ENCODE measurements at places on chromosomes 1 and 21. TPM values are rescaled to one million over a fixed set of nuclear protein-coding genes. Genes with fewer than 3 reads are reported as not detected.

- H3K27me3 ChIP-seq: no peaks in the 10 kb centered on the region
- H3K27ac ChIP-seq: no peak overlapping the region
Observed at GRCh38 chr1:27318136-27318535, 3.8 kb upstream of the TMEM222 start.

GRCh38 chr21:26130249-26130881 is 40.2 kb downstream of the APP start:
- H3K36me3 ChIP-seq: no peaks in the 10 kb centered on the region
- no peak overlapping the region for H3K4me3 ChIP-seq
- no peak overlapping the region for H3K27ac ChIP-seq
- no peaks in the 10 kb centered on the region for H3K4me1 ChIP-seq
- DNase-seq: no peak
- no peaks in the 10 kb centered on the region for H3K27me3 ChIP-seq

DNA sequence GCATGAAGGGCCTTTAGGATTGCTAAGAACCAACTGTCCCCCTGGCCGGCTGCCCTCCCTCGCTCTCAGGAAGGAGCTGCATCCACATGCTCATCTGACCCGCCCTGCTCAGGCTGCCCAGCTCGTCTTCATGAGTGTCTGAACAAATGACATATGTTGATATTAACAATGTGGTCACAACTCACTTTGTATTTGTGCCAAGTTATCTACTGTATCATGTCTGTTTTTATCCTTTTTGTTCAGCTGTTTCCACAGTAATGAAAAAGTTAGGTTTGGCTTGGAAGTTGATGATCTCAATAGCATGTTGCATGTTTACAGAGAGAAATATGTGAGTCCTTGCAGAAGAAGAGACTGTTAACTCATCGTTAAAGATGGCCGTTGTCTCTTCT is 75.1 kb downstream of the PHTF1 start:
- no peaks in the 10 kb centered on the region for H3K27me3 ChIP-seq
- H3K36me3 ChIP-seq: no peaks in the 10 kb centered on the region
- H3K27ac ChIP-seq: no peak overlapping the region
- DNase-seq: no peak

DNA sequence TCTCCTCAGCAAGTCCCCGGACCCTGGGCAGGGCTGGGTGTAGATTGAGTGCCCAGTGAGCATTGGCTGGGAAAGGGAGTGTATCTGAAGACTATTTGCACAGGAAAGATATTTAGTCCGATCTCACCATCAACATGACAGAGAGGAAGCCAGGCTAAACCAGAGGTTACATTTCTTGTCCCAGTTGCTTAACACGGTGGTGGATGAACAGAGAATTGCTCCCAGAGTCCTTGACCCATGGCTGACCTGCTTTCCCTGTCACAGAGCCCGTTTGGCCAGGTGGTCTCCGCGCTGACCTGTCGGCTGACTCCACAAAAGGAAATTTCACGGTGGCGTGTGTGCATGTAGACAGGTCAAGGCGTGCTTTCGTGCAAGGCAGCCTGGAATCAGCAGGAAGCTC is 83.5 kb downstream of the BEND5 start:
- no peaks in the 10 kb centered on the region for H3K4me1 ChIP-seq
- H3K27me3 ChIP-seq: no peaks in the 10 kb centered on the region
- H3K4me3 ChIP-seq: no peak overlapping the region
- no peaks in the 10 kb centered on the region for H3K36me3 ChIP-seq
- no peak overlapping the region for H3K27ac ChIP-seq
- DNase-seq: no peak

- H3K27ac ChIP-seq: no peak overlapping the region
- peaks cover 4% of the 10 kb centered on the region for H3K4me1 ChIP-seq
- H3K27me3 ChIP-seq: peaks cover 14% of the 10 kb centered on the region
- H3K36me3 ChIP-seq: no peaks in the 10 kb centered on the region
- no peak overlapping the region for H3K4me3 ChIP-seq
Observed at GRCh38 chr1:241424480-241424971, 67.5 kb upstream of the RGS7 start.

- no peaks in the 10 kb centered on the region for H3K4me1 ChIP-seq
- H3K4me3 ChIP-seq: no peak overlapping the region
- DNase-seq: no peak
- H3K27me3 ChIP-seq: no peaks in the 10 kb centered on the region
Observed at GRCh38 chr1:100234432-100234831, 15.2 kb downstream of the DBT start.

DNA sequence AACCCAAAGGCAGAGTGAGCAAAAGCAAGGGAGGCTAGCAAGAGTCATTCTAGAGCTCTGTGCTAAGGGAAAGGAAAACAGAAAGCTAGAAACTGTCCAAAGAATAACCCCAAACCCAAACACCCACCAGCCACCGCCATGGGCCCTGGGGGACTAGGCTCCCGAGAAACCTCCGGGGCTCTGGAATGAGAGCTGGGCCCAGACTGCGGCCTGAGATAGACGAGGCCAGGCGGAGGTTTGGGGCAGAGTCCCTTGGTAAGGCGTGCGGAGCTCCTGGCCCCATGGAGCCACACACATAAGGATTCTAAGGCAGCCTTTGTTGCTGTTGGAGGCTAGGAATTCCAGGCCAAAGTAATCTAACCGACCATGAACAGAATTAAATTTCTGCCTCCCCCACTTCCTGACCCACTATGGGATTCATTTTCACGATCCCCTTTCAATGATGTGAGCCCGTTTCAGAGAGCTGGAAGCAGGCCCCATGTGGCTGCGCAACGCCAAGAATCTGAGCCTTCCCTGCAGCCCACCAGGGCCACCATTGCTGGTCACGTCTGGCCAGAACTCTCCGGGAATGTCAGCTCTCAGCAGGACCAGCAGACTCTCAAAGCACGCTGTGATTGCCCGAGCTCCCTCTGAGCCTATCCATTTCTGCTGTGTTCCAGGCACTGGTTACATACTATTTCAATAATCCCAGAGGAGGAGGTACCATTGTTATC is 145.0 kb downstream of the TRABD2B start:
- no peak for DNase-seq
- no peaks in the 10 kb centered on the region for H3K36me3 ChIP-seq
- no peak overlapping the region for H3K4me3 ChIP-seq
- H3K4me1 ChIP-seq: no peaks in the 10 kb centered on the region
- H3K27ac ChIP-seq: no peak overlapping the region
- no peaks in the 10 kb centered on the region for H3K27me3 ChIP-seq

GRCh38 chr1:94903280-94904009 is 23.5 kb downstream of the CNN3 start:
- no peak overlapping the region for H3K27ac ChIP-seq
- H3K36me3 ChIP-seq: no peaks in the 10 kb centered on the region
- H3K27me3 ChIP-seq: no peaks in the 10 kb centered on the region
- H3K4me3 ChIP-seq: no peak overlapping the region

- H3K27ac ChIP-seq: peak overlapping the region; percentile 59
- no peak for DNase-seq
- H3K4me1 ChIP-seq: peaks cover 59% of the 10 kb centered on the region
- no peaks in the 10 kb centered on the region for H3K27me3 ChIP-seq
Observed at GRCh38 chr1:54807756-54808155, 6.6 kb upstream of the TTC22 start.

- no peak for DNase-seq
- H3K27ac ChIP-seq: no peak overlapping the region
- no peaks in the 10 kb centered on the region for H3K27me3 ChIP-seq
- peaks cover 15% of the 10 kb centered on the region for H3K4me1 ChIP-seq
- H3K36me3 ChIP-seq: no peaks in the 10 kb centered on the region
Observed at GRCh38 chr1:157628773-157629172, 30.9 kb upstream of the FCRL4 start.

DNA sequence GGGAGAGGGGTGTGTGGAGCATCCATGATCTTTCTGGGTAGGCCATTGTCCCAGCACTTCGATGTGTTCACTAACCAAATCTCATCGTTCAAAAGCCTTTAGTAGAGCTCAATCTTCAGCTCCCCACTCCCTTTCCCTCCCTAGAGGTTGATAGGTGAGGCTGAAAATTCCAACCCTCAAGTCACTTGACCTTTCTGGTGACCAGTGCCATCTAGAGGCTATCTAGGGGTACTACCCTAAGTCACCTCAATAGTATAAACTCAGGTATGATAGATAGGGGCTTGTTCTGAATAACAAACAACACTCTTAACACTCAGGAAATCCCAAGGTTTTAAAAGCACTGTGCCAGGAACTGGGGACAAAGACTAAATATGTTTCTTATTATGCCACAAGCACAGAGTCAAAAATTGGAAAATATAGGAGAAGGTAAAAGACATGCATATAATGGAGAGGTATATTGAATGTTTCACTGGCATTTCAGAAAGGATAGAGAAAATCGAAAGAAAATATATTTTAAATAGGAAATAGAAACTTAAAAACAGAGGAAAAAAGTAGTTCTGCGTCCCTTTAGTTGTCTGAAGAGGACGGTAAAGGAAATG is 42.9 kb upstream of the CD53 start:
- H3K36me3 ChIP-seq: no peaks in the 10 kb centered on the region
- H3K4me1 ChIP-seq: no peaks in the 10 kb centered on the region
- no peak overlapping the region for H3K4me3 ChIP-seq
- H3K27me3 ChIP-seq: no peaks in the 10 kb centered on the region
- H3K27ac ChIP-seq: no peak overlapping the region
- no peak for DNase-seq

DNA sequence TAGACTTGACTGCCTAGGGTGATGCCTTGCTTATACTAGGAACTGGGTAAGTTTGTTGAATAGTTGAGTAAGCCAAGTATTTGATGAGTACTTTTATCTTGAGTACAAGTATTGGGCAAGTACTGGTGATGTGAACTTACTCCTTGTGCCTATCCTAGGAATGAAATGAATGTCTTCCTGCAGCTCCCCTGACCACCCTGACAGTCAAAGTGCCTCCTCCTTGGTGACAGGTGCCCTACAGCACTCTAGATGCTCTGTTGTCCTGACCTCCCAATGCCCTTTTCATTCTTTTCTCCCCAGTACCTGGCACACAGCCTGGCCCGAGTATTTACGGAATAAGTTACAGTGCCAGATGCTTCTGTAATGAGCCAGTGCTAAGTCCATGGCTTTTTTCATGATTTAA is 25.5 kb downstream of the PCSK9 start:
- no peaks in the 10 kb centered on the region for H3K4me1 ChIP-seq
- DNase-seq: no peak
- H3K4me3 ChIP-seq: no peak overlapping the region
- no peak overlapping the region for H3K27ac ChIP-seq

- DNase-seq: no peak
- peaks cover 5% of the 10 kb centered on the region for H3K4me1 ChIP-seq
Observed at GRCh38 chr1:77687519-77687906, 5.1 kb upstream of the ZZZ3 start.

GRCh38 chr1:182841368-182841988 is 2.3 kb downstream of the DHX9 start:
- H3K27ac ChIP-seq: peak overlapping the region; percentile 16
- peaks cover 6% of the 10 kb centered on the region for H3K36me3 ChIP-seq
- H3K4me1 ChIP-seq: peaks cover 37% of the 10 kb centered on the region
- no peak for DNase-seq

GRCh38 chr1:27397749-27398148 is 5.3 kb downstream of the GPR3 start:
- no peak overlapping the region for H3K4me3 ChIP-seq
- H3K27ac ChIP-seq: no peak overlapping the region
- H3K4me1 ChIP-seq: peaks cover 23% of the 10 kb centered on the region
- DNase-seq: no peak
- no peaks in the 10 kb centered on the region for H3K36me3 ChIP-seq
- no peaks in the 10 kb centered on the region for H3K27me3 ChIP-seq

GRCh38 chr1:55304229-55304740 is 89.1 kb upstream of the USP24 start:
- H3K27me3 ChIP-seq: no peaks in the 10 kb centered on the region
- H3K4me3 ChIP-seq: no peak overlapping the region
- H3K36me3 ChIP-seq: no peaks in the 10 kb centered on the region
- no peak overlapping the region for H3K27ac ChIP-seq

DNA sequence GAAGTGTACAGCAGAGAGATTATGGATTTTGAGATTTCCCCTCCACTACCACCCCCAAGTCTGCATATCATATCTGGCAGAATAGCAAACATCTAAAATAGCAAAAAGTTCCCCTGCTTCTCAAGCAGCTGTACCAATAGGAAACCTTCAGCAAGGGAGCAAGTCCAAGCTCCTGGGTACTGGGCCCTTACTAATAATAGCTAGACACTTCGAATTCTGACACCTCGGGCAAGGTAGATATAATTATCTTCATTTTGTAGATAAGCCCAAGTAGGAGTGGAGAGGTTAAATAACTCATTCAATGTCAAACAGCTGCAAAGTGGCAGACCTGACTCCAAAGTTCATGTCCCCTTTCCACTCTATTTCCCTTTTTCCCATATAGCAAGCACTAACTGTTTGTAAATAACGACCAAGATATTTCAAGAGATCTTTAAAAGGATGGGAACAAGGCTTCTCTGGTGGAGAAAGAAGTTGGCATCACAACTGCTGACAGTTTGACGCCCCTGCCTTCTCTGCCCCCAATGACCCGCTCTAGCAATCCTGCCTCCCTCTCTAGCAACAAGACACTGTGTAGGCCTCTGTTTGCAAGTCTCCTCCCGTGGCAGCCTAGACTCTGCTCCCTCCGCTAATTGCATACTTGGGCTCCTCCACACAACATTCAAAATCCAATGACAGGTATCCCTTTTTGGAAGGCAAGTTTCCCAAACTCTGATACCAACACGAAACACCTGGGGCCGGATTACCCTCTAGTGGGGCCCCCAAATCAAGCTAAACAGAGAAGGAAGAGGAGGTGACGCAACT is 18.7 kb upstream of the ADAR start:
- DNase-seq: no peak
- H3K27me3 ChIP-seq: no peaks in the 10 kb centered on the region
- H3K27ac ChIP-seq: peak overlapping the region; percentile 95
- peaks cover 22% of the 10 kb centered on the region for H3K4me1 ChIP-seq

GRCh38 chr1:21278208-21278859 is 11.9 kb downstream of the ECE1 start:
- no peak overlapping the region for H3K4me3 ChIP-seq
- no peak overlapping the region for H3K27ac ChIP-seq
- H3K27me3 ChIP-seq: no peaks in the 10 kb centered on the region
- peaks cover 5% of the 10 kb centered on the region for H3K36me3 ChIP-seq
- peaks cover 15% of the 10 kb centered on the region for H3K4me1 ChIP-seq
- no peak for DNase-seq

DNA sequence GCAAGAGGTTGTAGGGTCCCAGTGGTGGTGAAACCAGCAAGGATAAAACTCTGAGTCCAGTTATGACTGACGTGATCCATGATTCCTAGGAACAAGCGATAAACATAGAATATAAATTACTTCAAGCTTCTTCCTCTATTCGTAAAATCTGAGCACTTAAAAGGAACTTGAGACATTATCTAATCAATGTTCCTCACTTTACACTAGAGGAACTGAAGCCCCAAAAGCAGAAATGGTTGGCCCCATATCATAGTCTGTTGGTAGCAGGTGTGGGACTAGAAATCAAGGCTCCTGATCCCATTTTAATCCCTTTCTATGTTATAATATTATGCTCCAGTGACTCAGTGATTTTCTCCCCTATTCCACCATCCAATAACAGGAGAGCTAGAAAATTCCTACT is 21.9 kb upstream of the MNDA start:
- no peak overlapping the region for H3K4me3 ChIP-seq
- no peaks in the 10 kb centered on the region for H3K36me3 ChIP-seq
- H3K27me3 ChIP-seq: no peaks in the 10 kb centered on the region
- DNase-seq: no peak
- no peaks in the 10 kb centered on the region for H3K4me1 ChIP-seq

GRCh38 chr1:31795096-31795675 is 20.6 kb downstream of the SPOCD1 start:
- H3K27ac ChIP-seq: no peak overlapping the region
- DNase-seq: no peak
- peaks cover 45% of the 10 kb centered on the region for H3K27me3 ChIP-seq

NPHS2 gene
- total RNA-seq: not detected

TFF1 gene
- not detected for total RNA-seq

CR1L gene
- total RNA-seq: not detected

NTNG1 gene
- total RNA-seq: not detected

ADORA1 gene
- not detected for total RNA-seq

AK4 gene
- 0.54 TPM for total RNA-seq
